T-helper 2 cell (primary cell): ENCODE measurements at places on chromosomes 12 and 14.

DNA sequence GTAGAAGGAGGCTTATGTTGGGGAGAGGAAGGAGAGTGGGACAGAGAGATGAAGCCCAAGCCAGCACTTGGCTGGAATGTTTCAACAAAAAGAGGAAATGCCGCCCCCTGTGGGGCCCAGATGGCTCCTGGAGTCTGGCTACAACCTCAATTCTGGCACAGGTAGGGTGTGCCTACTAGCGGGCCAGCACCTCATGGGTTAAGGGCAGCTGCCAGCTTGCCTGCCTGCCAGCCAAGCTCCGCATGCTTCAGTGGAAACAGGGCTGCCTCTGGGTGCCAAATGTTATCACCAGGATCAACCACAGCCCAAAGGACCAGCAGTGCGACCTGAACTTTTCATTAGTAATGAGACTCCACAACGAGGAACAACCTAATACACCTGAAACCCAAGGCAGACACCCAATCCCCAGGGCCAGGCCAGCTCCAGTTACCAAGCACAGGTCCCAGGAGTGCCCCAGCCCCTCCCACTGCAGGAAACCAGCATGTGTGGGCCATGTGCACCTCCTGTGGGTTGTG lies 11.3 kb downstream of the RAB15 start:
- no peak for DNase-seq

- DNase-seq = no peak
Observed at GRCh38 chr14:88188745-88189416, 134.2 kb downstream of the KCNK10 start.

- no peak for DNase-seq
Observed at GRCh38 chr14:54366736-54367735, 29.8 kb upstream of the CDKN3 start.

DNA sequence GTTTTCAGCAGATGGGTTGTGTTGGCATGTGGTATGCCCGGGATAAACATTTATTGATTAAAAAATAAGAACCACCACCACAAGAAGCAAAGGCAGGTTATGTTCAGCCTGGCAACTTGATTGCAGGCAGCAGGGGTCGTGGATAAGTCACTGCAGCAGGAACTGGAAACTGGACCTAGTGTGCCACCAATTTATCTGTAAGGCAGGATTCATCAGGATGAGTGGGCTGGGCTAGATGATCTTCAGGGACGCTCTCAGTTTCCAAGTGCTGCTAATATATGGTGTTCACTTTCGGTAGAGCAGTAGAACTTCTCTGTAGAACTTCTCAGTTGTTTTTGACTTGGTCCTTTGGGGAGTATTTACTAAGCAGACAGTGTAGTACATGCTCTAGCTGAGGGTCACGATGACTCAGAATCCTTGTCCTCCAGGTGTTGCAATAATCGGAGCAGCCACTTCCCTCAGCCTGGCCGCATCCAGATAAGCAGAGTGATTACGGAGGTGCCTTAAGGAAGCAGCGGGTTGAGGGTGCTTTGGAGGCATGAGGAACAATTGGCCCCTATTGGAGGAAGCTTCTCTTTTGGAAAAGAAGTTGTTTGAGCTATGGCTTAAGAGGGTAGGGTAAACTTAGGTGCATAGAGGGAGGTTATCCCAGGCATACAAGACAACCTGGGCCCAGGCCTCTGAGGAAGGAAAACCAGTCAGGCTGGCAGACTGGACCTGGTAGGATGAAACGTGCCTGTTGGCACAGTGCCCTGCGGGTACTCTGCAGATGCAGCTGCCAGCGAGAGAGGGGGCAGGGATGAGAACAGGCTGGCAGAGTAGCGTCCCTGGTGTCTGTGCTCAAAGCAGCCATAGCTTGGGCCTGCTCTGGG lies 104.0 kb downstream of the GPR135 start:
- DNase-seq = no peak

DNA sequence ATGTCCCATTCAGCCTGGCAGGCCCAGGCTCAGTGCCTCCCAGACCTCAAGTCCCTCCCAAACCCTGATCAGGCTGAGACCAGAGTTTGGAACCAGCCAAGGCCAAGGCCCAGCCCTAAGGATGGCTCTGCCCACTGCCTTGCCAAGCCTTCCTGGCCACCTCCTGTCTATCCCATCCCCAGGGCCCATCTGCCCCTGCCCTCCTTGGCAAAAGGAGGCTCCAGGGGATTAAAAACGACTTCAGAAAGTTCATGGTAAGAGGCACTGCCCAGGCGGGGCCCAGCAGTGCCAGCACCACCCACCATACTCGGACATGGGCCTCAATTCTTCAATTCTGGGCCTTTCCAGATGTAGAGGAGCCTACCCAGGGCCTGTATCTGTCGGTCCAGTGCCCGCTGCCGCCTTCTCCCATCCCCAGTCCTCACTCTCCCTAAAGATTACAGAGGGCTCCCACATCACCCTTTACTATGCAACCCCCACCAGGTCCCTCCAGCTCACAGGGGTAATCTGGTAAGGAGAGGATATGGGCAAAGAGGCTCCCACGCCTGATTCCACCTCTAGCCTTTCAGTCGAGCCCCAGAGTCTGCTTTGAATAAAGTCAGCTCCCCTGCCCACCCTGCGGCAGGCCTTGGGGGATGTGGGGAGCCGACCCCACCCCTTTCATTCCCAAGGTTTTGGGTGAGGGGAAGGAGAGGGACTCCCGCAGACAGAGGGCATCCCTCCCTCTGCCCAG lies 932 bp downstream of the ADCY6 start:
- DNase-seq = no peak

DNA sequence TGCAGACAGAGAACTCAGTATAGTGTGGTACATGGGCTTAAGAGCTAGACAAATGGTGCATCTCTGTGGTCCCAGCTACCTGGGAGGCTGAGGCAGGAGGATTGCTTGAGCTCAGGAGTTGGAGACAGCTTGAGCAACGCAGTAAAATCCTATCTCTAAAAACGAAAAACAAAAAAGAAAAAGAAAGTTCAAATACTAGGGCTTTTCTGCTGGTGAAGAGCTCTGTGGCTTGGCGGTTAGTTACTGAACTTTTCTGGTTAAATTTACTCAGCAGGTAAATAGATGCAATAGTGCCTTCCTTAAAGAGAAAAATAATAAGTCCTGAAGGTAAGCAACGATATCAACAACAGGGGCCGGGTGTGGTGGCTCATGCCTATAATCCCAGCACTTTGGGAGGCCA lies 31.4 kb upstream of the RAP1B start:
- DNase-seq = no peak

DNA sequence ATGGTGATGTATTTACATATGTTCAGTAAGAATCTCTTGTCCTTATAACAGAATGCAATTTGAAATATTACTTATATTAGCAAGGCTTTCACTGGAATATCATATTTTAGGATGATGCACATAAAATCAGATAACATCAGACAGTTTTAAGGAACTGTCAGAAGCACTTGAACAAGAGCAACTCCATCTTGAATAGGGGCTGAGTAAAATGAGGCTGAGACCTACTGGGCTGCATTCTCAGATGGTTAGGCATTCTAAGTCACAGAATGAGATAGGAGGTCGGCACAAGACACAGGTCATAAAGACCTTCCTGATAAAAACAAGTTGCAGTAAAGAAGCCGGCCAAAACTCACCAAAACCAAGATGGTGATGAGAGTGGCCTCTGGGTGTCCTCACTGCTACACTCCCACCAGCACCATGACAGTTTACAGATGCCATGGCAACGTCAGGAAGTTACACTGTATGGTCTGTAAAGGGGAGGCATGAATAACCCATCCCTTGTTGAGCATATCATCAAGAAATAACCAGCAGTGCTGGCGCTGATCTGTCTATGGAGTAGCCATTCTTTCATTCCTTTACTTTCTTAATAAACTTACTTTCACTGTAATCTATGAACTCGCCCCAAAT lies 27.6 kb upstream of the ETV6 start:
- no peak for DNase-seq

GRCh38 chr12:58105225-58106119 lies 164.1 kb downstream of the ATP23 start:
- no peak for DNase-seq

- DNase-seq = no peak
Observed at GRCh38 chr12:3761116-3761735, 8.3 kb upstream of the CRACR2A start.

DNA sequence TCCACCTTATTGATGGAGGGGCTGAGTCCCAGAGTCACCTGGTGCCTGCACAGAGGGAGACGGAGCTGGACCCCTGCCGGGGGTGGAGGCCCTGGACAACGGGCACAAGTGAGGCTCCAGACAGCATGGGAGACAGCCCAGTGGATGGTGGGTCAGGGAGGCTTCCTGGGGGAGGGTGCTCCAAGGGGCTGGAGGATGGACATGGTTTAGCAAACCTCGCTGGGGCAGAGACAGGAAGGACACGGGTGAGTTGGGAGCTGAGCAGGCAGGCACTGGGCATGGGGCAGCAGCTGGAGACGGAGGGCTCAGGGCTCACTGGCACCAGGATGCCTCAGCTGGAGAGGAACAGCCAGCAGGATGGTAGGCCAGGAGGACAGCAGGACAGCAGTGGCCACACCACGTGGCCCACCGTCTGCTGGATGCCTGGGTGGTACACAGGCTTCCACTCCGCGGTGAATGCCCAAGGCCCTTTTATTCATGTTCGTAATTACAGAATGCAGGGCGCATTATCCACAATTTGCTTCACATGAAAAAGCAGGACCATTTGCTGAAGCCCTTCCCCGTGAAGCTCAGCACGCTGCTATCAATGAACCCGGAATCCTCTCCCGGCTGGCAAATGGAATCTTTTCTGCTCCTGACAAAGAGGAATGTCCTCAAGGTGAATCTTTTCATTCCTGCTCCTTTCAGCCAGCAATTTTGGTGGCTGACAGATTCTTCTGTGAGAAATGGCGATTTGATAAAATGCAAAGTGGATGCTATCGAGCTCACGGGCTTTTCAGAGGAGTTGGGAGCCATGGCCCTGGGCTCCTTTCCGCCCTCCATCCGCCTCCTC lies 138.1 kb upstream of the C14orf180 start:
- DNase-seq = no peak

DNA sequence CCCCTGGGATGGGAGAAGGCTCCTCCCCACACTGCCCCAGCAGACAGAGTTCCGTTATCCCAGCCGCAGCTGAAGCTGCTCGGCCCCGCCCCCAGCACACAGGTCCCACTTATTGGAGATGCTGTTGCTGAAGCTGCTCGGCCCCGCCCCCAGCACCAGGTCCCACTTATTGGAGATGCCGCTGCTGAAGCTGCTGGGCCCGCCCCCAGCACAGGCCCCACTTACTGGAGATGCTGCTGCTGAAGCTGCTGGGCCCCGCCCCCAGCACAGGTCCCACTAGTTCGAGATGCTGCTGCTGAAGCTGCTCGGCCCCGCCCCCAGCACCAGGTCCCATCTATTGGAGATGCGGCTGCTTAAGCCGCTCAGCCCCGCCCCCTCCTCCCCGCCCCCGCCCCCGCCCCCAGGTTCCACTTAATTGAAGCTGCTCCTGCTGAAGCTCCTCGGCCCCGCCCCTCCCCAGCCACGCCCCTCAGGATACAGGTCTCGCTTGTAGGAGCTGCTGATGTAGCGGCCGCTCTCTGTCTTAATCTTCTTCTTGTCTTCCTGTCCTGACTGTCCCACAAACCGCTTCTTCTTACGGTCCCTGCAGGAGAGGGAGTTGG lies 12.0 kb downstream of the CFAP73 start:
- DNase-seq = peak; percentile 55

GRCh38 chr12:116370004-116370404 lies 92.5 kb upstream of the MED13L start:
- DNase-seq = no peak

- DNase-seq = no peak
Observed at GRCh38 chr12:13581031-13581430, 384.5 kb downstream of the EMP1 start.

DNA sequence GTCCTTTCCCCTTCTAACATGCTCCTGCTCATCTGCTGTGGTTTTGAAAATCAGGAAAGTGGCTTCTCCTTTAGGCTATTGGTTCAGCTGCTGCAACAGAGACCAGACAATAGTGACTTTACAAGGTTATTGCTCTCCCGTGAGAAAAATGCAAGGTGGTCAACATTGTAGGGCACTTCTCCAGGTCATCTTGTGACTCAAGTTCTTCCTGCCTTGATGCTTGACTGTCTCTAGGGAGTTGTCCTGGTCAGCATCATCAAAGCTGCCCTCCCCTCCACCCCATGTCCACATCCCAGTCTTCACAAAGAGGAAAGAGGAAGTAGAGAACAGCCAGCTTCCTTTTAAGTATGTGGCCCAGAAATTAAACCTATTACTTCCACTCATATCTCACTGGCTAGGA lies 3.9 kb upstream of the TMEM63C start:
- DNase-seq = no peak

DNA sequence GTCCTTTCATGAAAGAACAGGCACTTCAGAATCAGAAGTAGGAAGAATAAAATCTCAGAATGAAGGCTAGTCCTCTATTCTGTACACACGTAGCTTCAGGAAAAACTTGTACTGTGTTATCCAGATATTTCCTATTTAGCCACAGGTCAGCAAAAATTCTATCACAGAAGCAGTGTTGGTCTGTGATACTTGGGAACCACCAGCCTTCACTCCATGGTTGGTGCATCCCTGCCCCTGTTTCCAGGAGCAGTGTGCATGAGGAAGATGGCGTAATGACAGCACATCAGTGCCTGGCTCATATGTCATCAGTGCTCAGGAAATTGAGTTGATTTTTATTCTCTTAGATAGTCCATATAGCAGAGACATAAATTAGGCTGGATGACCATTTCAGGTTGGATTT lies 87.7 kb downstream of the SAMD4A start:
- DNase-seq = no peak

GRCh38 chr12:103930787-103931735 lies 851 bp downstream of the HSP90B1 start:
- DNase-seq = peak; percentile 13

GRCh38 chr12:81779216-81779615 lies 20.1 kb upstream of the PPFIA2 start:
- DNase-seq = no peak

DNA sequence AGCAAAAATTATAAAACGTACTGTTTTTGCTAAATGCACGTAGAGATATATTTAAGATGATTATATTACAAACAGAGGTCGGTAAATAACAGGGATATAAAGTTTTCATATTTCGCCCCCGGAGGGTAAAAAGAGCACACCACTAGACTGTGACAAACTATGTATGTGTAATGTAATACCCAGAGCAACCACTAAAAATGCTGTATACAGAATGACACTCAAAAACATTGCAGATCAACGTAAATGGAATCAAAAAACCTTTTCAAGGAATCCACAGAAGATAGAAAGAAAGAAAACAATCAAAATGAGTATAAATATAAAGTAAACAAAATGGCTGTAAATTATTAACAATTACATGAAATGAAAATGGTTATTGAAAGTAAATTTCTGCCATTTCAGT lies 37.6 kb upstream of the PRB4 start:
- DNase-seq = no peak

DNA sequence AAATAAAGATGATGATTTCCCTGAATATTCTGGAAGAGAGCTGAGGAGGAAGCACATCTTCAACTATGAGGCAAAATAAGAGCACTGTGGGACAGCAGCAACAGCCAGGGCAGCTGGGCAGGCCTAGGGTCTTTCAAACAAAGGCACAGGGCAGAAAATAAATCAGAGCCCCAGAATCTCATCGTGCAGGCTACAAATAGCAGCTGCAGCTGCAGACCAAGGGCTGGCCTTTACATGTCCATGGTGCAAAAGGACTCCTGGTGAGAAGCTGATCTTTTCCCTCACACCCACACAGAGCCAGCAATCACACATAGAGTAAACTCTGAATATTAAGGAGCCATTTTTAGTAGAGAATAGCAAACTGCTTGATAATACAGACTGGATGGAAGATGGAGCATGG lies 13.6 kb upstream of the MYBPC1 start:
- no peak for DNase-seq

- DNase-seq = no peak
Observed at GRCh38 chr12:106863189-106863588, 88.7 kb downstream of the RIC8B start.
